8988T (cell line): ENCODE measurements at places on chromosomes 3 and 15.

- DNase-seq, result no peak
These were observed 81.4 kb downstream of the TM4SF4 start for GRCh38 chr3:149555927-149556326.

DNA sequence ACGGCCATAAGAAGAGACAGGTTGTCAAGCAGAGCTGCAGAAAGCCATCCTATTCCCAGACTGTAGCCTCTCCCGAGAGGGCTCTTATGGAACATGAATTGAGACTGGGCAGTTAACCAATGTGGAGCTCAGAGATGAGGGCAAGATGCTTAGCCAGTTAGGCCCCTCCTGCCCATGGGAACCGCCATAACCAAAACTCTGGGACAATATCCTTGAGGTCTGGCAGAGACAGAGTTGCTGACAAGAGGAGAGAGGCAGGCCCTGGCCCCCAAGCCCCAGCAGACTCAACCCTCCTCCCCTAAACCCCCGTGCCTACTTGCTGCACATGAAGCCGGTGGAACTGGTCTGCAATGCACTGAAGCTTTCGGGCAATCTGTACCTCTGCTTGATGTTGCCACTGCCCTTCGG lies 4.8 kb downstream of the BMF start:
- DNase-seq, result no peak

DNA sequence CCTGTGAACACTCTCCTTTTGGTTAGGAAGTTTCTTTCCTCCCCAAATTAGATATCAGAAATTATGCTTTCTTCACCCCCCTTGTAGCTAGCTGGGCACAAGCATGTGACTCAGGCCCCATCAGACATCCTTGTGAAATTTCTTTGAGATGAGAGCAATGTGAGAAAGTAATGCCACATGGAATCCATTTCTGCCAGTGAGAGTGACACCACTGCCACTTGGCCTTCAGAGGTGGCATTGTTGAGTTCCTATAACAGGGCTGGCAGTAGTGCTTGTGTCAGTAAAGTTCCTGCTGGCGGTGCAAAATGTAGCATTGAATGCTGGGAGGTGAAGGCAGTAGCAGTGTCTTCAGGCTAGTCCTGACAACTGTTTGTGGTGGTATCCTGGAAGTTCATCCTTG lies 80.7 kb upstream of the ZNF280D start:
- DNase-seq, result no peak

- DNase-seq, result no peak
These were observed 51.6 kb downstream of the ABHD2 start for GRCh38 chr15:89139613-89140499.

- DNase-seq, result no peak
These were observed 58.2 kb downstream of the NR2F2 start for GRCh38 chr15:96388673-96389072.

- DNase-seq, result no peak
These were observed 52.1 kb upstream of the TLE3 start for GRCh38 chr15:70149667-70150404.

DNA sequence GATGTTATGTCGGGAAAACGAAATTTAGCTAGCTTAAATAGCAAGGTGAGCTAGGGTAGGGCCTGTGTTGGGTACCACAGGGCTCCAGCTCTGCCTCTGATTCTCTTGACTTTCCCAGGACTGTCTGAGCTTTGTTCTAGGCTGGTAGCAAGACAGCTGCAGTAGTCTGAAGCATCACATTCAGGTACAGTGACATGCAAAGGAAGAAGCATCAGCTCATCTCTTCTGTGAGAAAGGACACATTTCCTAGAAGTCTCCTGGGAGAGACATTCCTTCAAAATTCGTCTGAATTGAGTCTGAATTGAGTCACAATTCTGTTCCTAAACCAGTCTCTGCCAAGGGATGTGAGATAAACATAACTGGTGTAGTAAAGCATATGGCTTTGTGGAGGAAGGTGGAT lies 8.5 kb upstream of the UBXN7 start:
- DNase-seq, result no peak
